ENCODE measurements at places on chromosomes 6 and 20.

DNA sequence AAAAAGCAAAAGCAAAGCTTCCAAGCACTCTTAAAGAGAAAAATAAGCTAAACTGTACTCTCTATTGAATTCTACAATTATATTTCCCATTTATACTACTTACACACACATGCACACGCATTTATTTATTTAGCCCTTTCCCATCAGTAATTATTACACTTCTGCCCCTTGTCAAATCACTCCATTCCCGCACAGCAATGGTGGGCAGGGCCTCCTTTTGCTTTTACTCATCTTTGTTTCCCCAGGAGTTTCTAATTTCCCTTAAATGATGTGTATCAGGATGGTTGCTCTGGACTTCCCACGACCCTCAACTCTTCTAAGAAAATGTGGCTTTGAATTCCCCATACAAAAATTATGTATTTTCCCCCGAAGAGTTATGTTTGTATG is 19.9 kb downstream of the PXT1 start:
- no peak for DNase-seq

GRCh38 chr6:39599973-39600372 is 125.2 kb downstream of the KIF6 start:
- no peak for DNase-seq

DNA sequence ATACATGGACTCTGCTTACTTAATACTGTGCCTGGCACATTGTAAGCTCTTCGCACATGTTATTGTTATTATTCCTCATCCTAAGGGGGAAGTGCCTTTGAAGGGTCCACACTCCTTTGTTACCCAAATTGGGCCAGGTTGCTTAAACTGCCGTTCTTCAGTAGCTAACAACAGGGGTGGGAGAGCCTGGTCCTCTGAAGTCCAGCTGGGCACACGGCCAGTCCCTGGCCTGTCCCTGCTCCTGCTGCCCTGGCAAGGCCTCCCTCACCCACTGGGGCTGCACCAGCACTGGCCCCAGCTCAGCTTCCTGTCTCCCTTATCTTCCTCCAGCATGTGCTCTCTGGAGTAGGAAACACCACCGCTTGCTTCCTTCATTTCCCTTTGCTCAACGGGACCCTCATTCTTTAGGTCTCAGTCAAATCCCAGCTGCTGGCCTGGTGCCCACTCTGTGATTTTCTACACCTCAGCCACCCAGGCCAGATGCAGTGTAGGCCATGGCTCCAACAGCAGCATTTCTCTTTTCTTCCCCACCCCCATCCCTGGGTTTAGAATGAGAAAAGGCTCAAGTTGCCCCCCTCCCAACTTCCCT is 5.5 kb upstream of the PROCR start:
- DNase-seq, result no peak

DNA sequence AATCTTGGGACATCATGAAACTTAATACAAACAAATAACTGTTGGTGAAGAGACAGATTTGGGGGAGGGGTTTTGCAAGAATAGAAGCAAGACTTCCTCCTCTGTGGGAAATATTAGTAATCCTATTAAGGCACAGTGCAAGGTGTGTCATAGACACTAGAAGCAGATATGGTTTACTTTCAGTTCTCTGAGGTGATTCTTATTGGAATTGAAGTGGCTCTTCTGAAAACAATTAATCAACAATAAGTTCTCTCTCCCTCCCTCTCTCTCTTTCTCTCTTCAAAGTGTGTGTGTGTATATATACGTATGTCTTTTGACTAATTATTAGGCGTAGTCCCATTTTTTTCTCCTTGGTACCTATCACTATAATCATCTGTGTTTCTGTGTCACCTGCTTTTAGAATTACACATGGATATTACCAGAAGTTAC is 99.8 kb downstream of the HIVEP2 start:
- DNase-seq, result no peak

DNA sequence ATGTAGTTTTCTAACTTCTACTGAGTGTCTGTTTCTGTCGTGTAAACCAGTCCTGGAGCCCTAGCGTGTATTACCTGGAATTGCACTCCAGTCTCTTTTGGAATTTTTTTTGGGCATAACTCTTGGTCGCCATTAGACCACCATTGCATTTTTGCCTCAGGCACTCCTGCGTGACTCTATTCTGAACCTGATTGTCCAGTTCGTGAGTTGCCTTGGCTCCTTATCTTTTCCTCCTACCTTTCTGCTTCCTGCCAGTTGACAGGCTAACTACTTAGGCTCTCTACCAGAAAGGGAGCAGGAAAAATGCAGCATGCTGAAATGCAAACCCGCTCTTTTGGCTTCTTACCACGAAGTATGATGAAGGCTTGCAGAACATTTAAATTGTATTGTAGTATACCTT is 490.9 kb upstream of the SOX4 start:
- DNase-seq, result no peak

- DNase-seq, result no peak
These were observed 27.0 kb downstream of the CLIC5 start for GRCh38 chr6:45988635-45989034.

DNA sequence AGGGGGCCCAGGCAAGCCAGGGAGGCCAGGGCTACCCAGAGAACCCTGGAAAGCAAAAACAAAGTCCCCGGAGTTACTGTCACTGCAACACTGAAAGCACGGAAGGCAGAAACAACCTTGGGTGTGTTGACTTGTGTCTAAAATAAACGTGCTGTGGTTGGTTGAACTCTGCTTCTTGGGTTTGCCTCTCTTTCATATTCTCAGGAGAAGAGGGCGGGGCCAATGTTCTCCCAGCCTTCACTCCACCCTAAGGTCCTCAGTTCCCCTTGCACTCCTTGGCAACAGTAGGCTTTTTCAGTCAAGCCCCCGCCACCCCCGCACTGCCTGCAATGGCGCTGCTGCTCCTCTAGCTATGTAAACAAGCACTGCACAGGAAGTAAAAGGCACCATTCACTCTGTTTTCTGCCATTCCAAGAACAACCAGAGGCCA is 60.9 kb downstream of the COL9A1 start:
- DNase-seq, result no peak

- no peak for DNase-seq
These were observed 491.1 kb downstream of the UTRN start for GRCh38 chr6:144776031-144776819.

DNA sequence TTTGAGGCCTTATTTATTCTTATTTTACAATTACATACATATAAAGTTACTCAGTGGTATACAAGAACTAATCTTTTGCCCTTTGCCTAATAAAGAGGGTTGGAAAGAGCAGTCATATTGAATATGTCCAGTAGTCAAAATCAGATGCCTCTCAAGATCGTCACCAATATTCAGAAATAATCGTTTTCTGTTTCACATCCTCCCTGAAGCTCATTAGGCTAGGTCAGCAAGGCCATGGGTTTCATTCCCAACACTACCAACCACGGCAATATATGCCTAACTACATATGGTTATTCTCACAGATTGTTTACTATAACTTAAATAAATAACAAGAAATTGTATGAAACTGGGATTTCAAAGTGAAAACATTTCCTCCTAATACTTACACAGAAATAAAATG is 167.2 kb upstream of the MANEA start:
- DNase-seq, result no peak

GRCh38 chr6:92647630-92648029 is 771.7 kb downstream of the EPHA7 start:
- no peak for DNase-seq

- no peak for DNase-seq
These were observed 191.3 kb downstream of the MTFR2 start for GRCh38 chr6:136058852-136059251.

DNA sequence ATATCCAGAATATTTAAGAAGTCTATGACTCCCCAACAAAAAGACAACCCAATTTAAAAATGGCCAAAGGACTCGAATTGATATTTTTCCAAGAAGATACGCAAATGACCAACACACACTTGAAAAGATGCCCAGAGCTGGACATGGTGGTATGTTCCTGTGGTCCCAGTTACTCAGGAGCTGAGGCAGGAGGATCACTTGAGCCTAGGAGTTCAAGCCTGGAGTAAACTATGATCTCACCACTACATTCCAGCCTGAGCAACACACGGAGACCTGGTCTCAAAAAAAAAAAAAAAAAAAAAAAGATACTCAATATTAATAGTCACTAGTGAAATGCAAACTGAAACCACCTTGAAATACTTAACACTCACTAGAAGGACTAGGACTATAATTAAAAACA is 12.2 kb upstream of the ARMC2 start:
- DNase-seq, result no peak

- DNase-seq, result no peak
These were observed 43.0 kb downstream of the JARID2 start for GRCh38 chr6:15288856-15289255.

DNA sequence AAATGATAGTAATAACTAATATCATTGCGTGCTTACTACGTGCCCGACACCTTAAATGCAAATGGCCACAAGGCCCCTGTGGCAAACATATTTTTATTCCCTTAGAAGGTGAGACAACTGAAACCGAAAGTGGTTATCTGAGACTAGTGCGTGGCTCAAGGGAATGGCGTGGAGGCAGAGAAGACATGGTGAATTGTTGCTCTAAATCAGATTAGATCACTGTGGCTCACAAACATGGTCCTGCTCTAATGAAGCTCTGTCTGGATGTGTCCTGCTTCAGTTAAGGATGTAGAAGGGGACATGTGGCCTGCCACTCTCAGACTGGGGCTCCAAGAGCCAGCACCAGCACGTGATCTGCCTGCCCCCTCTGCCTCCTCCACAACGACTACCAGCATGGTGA is 124.2 kb upstream of the GMDS start:
- no peak for DNase-seq

DNA sequence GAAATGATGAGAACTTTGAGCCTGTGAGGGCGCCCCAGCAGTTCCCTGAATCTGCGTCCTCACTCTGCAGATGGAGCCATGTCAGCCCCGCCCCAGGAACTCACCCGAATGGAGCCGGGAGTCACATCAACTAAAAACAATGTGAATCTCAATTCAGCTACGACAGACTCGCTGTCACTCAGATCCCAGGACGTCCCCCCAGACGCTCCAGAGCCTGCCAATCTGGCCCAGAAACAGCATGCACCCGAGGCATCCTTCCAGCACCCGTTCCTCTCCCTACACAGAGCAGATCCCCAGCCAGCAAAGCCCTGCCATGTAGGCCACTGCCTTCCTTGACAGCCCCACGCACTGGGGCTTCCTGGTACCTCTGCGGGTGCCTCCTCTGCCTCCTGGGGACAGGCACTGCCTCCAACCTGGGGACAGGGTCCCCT is 248.0 kb downstream of the TTLL2 start:
- DNase-seq, result no peak

GRCh38 chr20:9031991-9032390 is 36.9 kb upstream of the PLCB4 start:
- DNase-seq, result no peak

- DNase-seq, result no peak
These were observed 40.7 kb downstream of the ZNF451 start for GRCh38 chr6:57130661-57131177.

- DNase-seq, result no peak
These were observed 83.9 kb downstream of the SOD2 start for GRCh38 chr6:159608961-159609651.

- DNase-seq, result no peak
These were observed 186.3 kb downstream of the PLCB4 start for GRCh38 chr20:9255171-9255570.

DNA sequence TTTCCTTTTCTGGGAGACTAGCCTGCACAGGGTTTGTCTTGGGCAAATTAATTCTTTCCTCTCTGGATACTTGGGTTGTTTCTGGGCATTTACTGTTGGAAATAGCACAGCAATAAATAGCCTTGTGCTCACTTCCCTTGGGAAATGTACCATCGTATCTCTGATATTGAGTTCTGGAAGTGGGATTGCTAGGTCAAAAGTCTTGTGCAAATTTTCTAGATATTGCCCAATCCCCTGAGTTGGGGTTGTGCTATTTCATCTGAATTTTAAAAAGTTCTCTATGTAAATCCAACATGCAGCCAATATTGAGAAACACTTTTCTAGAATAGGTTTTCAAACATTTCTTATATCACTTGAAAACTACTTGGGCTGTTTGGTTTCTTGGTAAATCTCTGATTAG is 64.0 kb upstream of the ELOVL5 start:
- no peak for DNase-seq

DNA sequence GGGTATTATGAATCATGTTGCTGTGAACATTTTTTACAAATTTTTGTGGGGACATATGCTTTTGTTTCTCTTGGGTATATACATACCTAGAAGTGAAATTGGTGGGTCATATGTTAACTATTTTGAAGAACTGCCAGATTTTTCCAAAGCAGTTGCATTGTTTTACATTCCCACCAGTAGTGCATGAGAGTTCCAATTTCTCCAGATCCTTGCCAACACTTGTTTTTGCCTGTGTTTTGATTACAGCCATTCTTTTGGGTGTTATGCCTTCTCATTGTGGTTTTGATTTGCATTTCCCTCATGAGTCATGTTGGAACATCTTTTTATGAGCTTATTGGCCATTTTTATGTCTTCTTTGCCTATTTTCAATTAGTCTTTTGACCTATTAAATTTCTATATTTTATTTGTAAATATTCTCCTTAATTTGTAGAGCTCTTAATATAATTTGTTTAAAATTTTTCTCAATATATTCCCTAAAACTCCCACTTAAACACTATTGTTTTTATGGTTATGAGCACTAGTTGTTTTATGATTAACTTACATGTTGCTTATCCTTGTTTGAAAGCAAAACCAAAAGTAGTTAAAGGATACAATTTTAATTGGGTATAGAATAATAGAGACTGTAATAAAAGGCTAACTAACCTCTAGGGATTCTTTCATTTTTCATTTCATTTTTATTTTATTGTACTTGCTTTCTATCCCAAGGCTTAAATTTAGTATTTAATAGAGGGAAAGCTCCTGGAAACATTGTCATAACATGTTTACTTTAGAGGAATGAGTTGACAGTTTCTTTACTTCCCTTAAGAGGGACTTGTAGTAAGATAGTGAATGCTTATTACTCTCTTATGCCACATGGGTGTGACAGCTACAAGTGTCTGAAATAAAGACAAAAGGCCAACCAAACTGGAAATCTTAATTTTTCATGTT is 5.5 kb downstream of the UBR2 start:
- DNase-seq, result no peak

DNA sequence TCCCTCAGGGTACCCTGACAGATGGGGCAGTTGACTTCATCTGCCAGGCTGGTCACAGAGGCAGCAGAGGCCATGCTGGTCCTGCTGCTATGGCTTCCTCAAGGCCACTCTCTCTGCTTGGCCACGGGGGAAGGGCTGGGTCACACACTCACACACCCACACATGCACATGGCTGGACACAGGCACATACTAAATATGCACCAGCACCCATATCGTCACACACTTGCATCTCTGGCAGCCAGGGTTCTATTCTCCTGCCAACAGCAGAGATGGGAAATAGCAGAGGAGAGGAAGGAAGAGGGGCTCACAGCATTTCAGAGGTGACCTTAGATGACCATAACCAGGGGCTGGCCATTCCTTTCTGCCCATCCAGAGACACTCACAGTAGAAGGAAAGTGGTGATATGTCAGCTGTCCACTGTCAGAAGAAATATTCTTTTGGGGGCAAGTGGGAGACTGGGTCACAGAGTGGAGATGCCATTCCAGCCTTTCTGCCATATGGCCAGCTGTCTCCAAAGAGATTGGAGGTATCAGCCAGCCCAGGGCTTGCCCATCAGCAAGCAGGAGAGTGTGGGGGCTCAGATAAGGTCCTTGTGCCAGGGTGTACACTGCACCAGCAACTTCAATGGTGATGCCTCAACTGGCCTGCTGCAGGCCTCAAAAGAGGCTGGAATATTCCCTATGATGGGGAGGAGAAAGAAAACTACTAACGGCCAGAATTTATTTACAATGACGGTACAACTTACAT is at the start of gene TRIM10:
Gene TRIM10 (minus strand): TSS at position 427 of the 747 bp plus-strand sequence. CDS start 353 bp downstream, at position 74.
- DNase-seq, result no peak

- no peak for DNase-seq
These were observed 311.4 kb downstream of the KIF16B start for GRCh38 chr20:16261733-16262273.

GRCh38 chr6:168589275-168589674 is 148.3 kb downstream of the SMOC2 start:
- no peak for DNase-seq
